ENCODE measurements at places on chromosomes 4 and X.

DNA sequence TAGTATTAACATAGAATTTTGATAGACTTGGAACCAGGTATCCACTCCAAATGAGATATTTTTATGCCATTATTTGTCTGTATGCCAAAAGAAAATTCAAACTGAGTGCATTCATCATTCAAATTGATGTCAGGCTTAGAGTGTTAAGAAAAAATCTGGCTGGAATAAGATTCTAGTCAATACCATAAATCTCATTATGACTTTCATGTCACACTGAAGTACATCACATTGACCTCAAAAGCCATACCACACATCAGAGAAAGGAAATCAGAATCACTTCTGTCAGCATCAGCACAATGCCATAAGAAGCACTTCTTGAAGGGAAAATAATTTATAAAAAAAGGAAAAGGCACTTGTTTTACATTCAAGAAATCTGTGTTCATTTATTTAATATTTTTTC lies 119.0 kb upstream of the BMP3 start:
- DNase-seq = no peak

- DNase-seq = no peak
Observed at GRCh38 chrX:56788229-56788628, 59.2 kb downstream of the NBDY start.

- DNase-seq = no peak
Observed at GRCh38 chr4:158610790-158611189, 60.9 kb downstream of the C4orf46 start.

- no peak for DNase-seq
Observed at GRCh38 chr4:151644622-151645021, 116.2 kb downstream of the GATB start.

GRCh38 chr4:149972407-149972806 lies 105.8 kb upstream of the DCLK2 start:
- DNase-seq = no peak

DNA sequence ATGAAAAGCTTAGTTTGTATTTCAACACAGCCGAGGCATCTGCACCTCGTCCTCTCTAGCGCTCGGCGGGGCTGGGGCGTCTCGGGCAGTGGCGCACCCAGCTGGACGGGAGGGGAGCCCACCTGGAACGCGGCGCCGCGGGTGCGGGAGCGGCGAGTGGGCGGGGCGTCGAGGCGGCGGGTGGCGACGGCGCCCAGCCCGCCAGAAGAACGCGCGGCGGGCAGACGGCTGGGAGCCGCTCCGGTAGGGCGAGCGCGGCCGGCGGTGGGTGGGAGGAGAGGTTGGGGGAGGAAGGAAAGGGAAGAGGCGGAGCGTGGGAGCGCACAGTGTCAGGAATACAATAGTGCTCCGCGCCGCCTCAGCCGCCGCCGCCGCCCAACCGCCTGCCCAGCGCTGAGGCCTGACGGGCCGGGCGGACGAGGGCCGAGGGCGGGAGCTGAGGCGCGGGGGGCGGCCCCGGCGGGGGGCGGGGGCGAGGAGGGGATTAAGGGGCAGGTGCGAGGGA lies at the start of gene JADE3:
TSS of gene JADE3 (plus strand) at position 324 of the 505 bp plus-strand sequence. CDS start 72,474 bp downstream, outside the sequence.
- no peak for DNase-seq

DNA sequence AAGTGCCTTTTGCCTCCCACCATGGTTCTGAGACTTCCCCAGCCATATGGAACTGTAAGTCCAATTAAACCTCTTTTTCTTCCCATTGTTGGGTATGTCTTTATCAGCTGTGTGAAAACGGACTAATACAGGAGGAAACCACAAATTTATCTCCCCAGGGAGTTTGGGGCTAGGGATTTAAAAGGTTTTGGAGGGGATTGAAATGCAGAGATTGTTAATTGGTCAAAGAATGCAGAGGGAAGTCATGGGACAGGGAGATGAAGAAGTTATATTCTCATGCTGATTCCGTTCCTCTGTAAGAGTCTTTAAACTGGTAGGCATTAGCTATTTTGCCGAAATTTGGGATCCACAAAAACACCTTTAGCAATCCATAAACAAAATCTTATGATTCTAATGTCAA lies 57.9 kb downstream of the TKTL2 start:
- DNase-seq = no peak

DNA sequence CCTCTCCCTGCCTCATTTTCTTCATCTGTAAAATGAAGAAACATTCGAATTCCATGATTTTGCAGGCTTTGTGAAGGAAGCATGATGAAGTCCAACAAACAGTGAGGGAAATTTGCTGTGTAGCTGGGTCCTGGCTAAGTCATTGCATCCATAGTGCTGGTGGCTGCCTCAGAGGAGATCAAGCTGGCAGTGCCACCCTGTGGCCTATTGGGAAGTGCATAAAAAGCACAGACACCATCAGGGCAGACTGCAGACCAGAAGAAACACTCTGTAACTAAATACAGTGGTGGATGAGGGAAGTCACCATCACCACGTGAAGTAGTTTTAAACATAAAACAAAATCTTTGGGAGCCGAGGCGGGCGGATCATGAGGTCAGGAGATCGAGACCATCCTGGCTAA lies 40.7 kb upstream of the DDX3X start:
- no peak for DNase-seq

DNA sequence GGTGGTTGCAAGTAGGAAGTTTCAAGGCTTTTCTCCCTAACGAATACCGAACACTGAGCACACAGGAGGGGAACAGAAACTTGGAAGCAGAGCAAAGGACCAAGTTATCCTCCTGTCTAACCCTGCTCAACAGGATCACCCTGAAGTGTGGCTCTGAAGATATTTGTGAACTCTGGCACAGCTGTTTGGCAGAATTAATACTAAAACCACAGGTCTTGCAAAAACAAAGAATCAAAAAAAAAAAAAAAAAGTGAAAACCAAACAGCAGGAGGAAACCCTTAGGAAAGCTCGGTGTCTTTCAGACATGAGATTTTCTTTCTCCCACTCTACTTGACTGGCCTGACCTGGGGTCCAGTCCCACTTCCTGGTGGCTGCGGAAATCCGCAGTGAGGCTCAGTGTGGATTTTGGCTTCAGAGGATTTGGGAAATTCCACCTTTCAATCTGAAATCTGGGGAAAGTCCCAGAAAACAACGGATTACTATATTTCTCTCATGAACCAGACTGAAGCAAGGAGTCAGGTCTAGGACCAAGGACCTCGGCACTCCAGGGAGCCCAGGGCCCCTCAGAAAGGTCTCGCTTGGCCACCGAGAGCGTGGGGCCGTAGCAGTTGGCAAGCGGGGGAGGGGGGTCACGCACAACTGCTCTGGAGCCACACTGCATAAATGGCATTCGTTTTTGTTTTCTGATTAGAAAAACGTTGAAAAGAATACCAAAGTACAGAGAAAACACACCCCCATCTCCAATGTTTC lies 867 bp downstream of the TIFA start:
- DNase-seq = no peak

DNA sequence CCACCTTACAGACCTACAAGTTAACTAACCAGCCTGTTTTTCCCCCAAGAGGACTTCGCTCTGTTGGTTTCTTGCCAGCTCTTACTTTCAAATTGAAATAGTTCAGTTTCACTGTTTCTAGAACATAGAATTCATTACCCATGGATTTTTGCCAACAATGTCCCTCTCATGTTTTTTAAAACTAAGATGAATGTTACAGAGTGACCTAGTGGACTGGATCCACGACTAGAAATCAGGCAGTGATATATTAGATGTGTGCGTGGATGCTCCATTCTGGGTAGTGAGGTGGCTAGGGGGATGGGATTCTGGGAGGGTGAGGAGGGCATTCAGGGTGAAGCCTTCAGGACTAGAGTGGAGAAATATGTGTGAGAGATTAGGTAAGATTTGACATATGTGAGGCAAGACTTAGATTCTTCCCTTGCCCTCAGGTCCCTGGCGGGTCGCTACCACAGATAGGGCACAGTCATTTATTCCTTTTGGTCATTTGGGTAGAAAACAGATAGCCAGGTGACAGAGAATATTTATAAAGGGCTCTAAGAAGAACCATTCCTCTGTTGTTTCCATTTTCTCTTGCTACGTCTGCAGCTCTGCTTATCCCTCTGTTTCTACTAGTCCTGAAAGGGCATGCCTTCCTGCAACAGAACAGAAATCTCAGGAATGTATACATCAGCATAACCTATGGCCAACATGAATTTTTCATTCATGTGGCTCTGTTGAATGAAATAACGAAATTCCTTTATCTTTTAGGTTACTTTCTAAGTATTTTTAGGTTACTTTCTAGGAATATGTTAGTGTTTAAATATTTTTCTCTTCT lies 15.4 kb upstream of the JADE1 start:
- DNase-seq = no peak

- no peak for DNase-seq
Observed at GRCh38 chr4:32254216-32254615, 1534.0 kb downstream of the PCDH7 start.

DNA sequence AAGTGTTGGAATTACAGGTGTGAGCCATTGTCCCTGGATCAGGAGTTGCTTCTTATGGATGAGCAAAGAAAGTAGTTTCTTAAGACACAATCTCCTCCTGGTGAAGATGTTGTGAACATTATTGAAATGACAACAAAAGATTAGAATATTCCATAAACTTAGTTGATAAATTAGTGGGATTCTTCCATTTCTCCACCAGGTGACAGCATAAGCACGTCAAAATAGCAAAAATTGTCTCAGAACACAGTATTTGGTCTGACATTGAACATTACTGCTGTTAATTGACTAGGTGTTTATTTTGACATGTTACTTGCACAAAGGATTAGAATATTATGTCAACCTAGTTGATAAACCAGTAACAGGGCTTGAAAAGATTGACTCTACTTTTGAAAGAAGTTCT lies 21.6 kb downstream of the CLDN34 start:
- DNase-seq = no peak

- no peak for DNase-seq
Observed at GRCh38 chrX:104864296-104864695, 298.3 kb downstream of the IL1RAPL2 start.
